ENCODE measurements at places on chromosomes 5 and 9.

GRCh38 chr9:1434052-1434767 is 384.1 kb downstream of the DMRT2 start:
- DNase-seq = no peak

DNA sequence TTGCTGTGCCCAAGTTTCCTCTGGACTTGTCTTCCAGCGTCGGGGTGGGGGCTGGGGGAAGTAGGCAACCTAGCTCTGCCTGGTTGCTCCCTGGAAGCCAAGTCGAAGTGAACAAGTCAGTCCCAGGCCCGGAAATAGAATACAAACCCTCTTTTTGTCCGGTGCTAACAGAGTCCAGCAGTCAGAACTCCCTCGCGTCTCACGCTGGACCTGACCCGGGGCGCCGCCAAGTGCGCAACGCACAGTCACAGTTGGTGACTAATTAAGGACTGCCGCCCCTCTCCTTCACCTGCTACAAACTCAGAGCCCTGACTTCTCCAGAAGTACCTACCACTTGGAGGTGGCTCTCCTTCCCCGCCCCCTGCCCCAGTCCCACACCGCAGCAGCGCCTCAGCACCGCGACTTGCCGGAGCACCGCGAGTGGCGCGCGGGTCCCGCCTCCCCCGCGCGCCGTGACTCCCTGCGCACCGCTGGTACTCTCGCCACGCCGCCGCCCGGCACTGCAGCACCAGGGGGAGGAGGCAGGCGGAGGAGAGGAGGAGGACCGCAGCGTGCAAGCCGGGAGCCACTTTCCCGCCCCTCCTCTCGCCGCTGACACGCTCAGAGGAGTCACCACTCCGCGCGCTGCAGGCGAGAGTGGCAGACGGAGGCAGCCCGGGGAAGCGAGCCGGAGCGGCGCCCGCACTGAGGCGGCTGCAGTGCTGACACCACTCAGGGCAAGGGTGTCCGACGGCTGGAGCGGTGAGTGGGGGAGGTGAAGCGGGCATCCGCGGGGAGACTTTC is at the start of gene SV2C:
SV2C (plus strand) TSS at position 612 of the 783 bp plus-strand sequence. CDS start 48,368 bp downstream, outside the sequence.
- no peak for DNase-seq

DNA sequence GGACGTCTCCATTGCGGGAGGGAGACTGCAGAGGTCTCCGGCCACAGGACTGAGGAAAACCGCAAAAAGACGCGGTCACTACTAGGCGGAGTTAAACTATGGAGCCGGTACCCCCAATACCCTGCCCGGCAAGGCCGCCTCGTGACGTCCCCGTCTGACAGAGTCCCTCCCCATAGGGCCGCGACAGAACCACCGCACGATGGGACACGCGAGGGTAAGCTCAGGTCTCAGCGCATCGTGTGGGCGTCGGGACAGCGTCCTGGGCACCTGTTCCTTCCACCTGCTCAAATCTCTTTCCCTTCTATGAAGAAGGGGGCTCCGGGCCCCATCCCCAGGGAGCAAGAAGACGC is 35.2 kb upstream of the GLDC start:
- DNase-seq = no peak

GRCh38 chr5:334903-335739 is 13.6 kb downstream of the AHRR start:
- DNase-seq = no peak

GRCh38 chr9:26856413-26857032 is 36.1 kb downstream of the CAAP1 start:
- peak; percentile 90 for DNase-seq

Data from CMK (cell line).